ENCODE measurements at places on chromosomes 6 and 20.
A peak's percentile ranks its signal among the peaks of the same experiment; 100 is the strongest.

GRCh38 chr6:159988983-159989454 lies 20.1 kb downstream of the IGF2R start:
- DNase-seq: no peak

- no peak for DNase-seq
Measured at GRCh38 chr6:133248241-133249001, 7.3 kb downstream of the EYA4 start.

- DNase-seq: no peak
Measured at GRCh38 chr20:49792006-49792405, 20.6 kb upstream of the SLC9A8 start.

DNA sequence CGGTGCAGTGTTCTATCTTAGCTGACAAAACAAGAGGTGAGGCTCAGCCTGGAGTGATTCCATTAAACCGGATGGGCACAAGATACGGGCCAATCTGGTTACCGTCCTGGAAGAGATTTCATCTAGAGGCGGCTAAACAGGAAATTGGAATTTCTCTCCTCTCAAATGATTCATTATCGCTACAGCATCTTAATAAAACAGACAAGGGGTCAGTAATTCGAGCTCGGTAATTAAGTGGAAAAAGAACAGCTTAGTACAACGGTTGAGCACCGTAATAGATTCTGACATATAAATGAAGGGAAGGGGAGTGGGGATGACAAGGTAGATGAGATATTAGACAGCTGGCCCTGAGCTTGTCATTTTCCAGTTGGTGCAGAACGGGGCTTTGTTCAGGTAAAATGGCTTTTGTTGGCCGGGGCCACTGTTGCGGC lies 137.2 kb downstream of the EDN3 start:
- DNase-seq: no peak

DNA sequence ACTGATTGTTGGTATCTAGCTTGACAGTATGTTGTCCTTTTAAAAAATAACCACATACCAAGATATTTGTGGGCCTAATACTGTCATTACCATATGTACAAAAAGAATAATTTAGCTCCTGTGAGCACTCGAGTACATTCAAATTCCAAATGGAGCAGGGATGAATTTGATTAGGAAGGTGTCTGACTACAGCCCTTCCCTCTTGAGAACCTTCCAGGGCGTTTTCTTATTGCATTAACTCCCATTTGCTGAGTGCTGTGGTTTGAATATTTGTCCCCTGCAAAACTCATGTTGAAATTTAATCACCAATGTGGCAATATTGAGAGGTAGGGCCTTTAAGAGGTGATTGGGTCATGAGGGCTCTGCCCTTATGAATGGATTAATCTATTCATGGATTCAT lies 76.9 kb upstream of the RALY start:
- no peak for DNase-seq

- DNase-seq: no peak
Measured at GRCh38 chr6:137216875-137217553, 2.2 kb downstream of the IFNGR1 start.

DNA sequence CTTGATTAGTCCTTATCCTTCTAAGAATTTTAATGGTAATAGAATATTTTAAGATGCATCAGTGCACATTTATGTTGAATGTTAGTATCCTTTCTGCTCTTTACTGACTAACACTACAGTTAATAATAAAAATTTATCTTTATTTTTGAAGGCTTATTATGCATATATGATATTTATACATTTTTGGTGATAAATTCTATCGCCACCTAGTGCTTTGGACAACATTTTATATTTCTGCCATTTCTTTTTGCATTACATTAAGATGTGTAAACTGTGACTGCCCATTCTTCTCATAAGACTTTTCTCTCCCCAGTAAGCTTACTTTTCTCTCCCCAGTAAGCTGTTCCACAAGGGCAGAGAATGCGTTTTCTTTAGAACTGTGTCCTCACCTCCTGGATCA lies 252.3 kb downstream of the GRIK2 start:
- no peak for DNase-seq

- DNase-seq: no peak
Measured at GRCh38 chr6:111871725-111872400, 1.4 kb downstream of the FYN start.

DNA sequence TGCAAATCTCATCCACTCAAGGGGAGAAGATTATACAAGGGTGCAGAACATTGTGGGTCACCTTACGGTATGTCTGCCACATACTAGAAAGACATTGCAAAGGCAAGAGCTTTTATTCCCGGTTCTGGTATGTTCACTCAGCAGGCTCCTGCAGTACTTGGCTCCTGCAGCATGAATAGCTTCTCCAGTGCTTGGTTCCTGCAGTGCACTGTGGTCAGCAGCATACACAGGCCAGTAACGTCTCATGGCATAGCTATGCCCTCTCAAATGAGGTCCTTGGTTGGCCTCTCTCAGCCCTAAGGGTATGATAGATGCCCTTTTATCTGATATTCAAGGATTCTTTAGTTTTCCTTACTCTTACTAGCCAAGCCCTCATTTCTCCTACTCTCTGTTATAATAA lies 12.6 kb downstream of the TCP11 start:
- no peak for DNase-seq

GRCh38 chr6:73637404-73637803 lies 16.4 kb downstream of the SLC17A5 start:
- DNase-seq: no peak

- DNase-seq: no peak
Measured at GRCh38 chr6:138215093-138215782, 3.1 kb downstream of the PBOV1 start.

DNA sequence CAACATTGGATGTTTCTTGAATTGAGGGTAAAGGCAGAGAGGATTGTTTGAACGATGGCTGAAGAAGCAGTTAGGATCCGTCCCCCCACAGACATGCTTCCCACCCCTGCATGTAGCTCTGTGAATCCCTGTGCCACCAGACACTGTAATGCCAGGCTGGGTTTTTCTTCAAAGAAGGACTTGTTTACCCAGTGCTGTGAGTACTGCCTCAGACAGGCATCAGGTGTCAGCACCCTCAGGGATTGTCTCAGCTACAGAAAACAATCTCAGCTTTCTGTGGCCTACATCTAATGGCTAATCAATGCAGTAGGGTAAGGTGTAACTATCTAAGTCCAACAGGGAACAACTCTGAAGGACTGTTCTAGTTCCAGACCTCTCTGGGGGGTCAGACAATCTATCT lies 853.0 kb upstream of the EPHA7 start:
- DNase-seq: no peak

GRCh38 chr6:169098116-169098515 lies 155.5 kb downstream of the THBS2 start:
- DNase-seq: no peak

- no peak for DNase-seq
Measured at GRCh38 chr6:129744201-129744879, 34.4 kb upstream of the ARHGAP18 start.

DNA sequence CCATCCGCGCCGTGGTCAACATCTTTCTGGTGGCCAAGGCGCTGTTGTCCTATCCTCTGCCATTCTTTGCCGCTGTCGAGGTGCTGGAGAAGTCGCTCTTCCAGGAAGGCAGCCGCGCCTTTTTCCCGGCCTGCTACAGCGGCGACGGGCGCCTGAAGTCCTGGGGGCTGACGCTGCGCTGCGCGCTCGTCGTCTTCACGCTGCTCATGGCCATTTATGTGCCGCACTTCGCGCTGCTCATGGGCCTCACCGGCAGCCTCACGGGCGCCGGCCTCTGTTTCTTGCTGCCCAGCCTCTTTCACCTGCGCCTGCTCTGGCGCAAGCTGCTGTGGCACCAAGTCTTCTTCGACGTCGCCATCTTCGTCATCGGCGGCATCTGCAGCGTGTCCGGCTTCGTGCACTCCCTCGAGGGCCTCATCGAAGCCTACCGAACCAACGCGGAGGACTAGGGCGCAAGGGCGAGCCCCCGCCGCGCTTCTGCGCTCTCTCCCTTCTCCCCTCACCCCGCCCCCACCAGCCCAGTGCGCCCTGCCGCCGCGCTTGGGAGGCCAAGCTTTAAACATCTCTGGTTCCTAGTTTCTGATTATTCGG lies 4.0 kb downstream of the SLC32A1 start:
- DNase-seq: no peak

DNA sequence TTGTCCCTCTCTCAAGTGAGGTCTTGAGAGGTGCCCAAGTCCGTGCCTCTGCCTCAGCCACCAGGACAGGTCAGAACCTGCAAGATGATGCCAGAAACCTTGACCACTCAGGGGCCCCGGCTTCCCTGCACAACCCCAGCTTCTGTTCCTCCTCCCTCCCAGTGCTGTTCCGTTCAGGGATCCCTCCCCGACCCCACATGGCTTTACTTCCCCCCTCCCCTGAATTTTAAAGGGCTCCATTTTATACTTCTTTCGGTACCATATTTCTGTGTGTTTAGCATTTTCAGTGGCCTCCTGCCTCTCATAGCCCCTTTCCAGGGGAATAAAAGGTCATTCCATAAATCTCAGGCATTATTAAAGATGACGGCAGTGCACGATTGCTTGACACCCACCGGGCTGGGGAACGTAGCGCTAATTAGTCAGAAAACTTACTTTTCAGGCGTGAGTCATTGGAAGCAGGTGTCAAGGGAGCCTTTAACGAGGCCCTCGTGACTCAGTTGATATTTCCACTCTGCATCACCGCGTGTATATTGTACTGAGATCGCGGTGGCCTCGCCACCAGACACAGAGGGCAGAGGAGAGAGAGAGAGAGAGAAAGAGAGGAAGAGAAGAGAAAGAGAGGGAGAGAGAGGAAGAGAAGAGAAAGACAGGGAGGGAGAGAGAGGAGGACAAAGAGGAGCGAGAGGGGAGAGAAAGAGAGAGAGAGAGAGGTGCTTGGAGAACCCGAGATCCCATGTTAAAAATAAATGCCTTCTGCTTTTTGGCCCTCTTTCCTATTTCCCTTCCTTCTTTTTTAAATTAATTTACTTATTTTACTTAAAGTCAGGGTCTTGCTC lies 21.3 kb downstream of the KCNG1 start:
- no peak for DNase-seq

DNA sequence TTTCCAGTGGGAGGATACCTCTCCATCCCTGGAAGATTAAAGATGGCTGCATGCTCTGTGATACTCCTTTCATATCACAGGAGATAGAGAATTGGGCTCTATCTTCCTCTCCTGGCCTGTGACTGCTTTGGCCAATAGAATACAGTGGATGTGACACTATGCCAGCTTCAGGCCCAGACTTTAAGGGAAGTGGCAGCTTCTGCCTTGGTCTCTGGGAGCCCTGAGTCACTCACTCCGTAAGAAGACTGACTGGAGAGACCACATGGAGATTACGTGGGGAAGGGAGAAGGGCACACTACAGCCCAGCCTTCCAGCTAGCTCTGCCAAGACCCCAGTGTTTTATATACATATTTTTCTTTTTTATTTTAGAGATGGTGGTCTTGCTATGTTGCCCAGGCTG lies 10.4 kb upstream of the MMP9 start:
- no peak for DNase-seq

DNA sequence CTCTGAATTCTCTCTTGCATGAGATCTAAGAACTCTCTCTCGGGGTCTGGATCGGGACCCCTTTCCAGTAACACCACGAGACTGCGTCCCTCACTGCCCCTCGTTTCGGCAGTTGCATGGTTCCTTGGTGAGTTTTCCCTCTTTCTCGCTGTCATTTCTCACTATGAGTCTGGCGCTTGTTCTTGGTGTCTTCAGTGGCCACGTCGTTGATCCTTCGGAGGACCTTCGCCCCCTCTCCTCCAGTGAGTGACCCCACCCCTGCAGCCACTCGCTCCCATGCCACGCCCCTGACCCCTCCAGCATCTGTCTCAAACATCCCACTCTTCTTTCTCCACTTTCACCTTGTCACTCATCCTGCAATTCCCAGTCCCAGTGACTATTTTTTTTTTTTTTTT lies 23.0 kb downstream of the SYNJ2 start:
- DNase-seq: no peak

GRCh38 chr6:127464881-127465459 lies 5.8 kb upstream of the KIAA0408 start:
- DNase-seq: peak; percentile 47

DNA sequence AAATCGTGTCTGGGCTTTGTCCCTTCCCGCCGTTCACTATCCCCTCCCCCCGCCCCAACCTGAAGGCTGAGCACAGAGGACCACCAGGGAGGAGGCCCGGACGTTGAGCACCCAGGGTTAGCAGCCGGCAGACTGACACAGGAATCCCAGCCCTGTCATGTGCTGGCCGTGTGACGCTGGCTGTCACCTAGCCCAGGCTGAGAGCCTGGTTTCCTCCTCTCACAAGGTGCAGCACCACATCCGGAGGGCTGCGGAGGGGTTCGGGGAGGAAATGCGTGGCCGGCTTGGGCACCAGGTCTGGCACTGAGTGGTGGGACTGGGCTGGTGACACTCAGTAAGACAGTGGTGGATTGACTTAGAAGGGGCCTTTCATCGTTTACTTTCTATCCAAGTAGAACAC lies 4.6 kb upstream of the LSM14B start:
- peak; percentile 15 for DNase-seq

- DNase-seq: no peak
Measured at GRCh38 chr6:127515234-127515793, 3.8 kb downstream of the MTCL3 start.

GRCh38 chr6:43876602-43877001 lies 106.6 kb downstream of the VEGFA start:
- no peak for DNase-seq

GRCh38 chr6:111606620-111607115 lies 990 bp upstream of the TRAF3IP2 start:
- no peak for DNase-seq

DNA sequence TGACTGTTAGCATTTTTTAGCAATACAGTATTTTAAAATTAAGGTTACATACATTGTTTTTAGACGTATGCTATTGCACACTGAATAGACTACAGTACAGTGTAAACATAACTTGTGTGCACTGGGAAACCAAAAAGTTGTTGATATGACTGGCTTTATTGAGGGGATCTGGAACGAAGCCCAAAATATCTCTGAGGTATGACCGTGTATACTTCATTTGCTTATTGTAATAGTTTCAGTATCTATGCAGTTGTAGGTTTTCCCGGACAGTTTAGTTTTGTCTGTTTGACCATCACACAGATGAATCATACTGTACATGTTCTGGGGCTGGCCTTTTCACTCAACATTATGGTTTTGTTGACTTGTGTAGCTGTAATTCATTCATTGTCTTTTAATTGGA lies 6.9 kb upstream of the ZBTB12 start:
- no peak for DNase-seq

GRCh38 chr20:11716239-11716944 lies 201.3 kb upstream of the BTBD3 start:
- DNase-seq: no peak

DNA sequence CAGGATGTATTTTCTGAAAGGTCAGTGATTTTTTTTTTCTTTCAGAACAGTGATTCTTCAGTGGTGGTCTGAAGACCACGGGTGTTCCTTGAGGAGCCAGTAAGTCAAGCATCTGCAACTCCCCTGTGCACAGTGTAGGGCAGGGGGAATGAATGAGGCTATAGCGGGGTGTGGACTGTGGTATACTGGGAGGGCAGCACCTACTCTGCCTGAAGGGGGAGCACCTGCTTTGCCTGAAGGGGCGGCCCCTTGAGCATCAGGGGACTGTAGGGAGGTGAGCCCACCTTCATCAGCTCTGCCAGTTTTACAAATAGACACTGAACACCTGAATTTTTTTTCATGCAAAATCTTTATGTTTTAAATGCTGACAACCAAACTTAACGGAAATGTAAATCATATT lies 77.5 kb upstream of the RIPOR2 start:
- no peak for DNase-seq

- no peak for DNase-seq
Measured at GRCh38 chr6:64050590-64050989, 415.0 kb downstream of the PHF3 start.

Measured in activated CD4-positive, CD25-positive, alpha-beta regulatory T cell (primary cell).